Lower lobe of right lung (tissue), 2 donors: ENCODE measurements at places on chromosomes 7 and 10. TPM values are rescaled to one million over a fixed set of nuclear protein-coding genes. Genes with fewer than 3 reads are reported as not detected.

The SPACDR gene
- total RNA-seq, result 1.7 TPM

The SLC26A4 gene
- 1.0 TPM for total RNA-seq

The ANKRD7 gene
- total RNA-seq, result not detected

The OR2A1 gene
- total RNA-seq, result 0.15 TPM

The ZNF92 gene
- total RNA-seq, result 7.9 TPM

The ELN gene
- 83.3 TPM for total RNA-seq

The TEX36 gene
- total RNA-seq, result not detected

The HMX3 gene
- total RNA-seq, result not detected

The SORCS1 gene
- 0.15 TPM for total RNA-seq

The ZPBP gene
- not detected for total RNA-seq

The COX19 gene
- total RNA-seq, result 12.9 TPM

The SPDYE8 gene
- not detected for total RNA-seq

The FFAR4 gene
- 13.7 TPM for total RNA-seq

- DNase-seq, result no peak
Observed at GRCh38 chr7:80677629-80678028, 39.2 kb downstream of the CD36 start.

- no peak for DNase-seq
Observed at GRCh38 chr10:10722422-10722821, 295.2 kb upstream of the CELF2 start.

DNA sequence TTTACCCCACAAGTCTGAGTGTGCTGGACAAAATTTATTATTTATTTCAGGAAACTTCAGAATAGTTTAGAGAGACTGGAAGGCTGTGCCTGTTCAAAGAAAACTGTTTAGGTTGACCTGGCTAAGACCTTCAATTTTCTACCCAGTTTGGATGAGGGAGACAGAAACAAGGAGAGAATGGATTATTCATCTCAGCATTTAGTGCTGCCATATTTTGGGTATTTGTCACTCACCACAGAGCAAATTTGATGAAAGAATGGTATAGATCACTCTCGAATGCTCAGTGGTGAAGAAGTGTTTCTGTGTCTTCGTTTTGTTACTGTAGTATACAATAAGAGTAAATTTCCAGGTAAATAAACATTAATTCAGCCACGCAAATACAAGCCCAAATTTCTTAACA lies 71.8 kb downstream of the SEMA3C start:
- DNase-seq, result no peak

- no peak for DNase-seq
Observed at GRCh38 chr7:27312820-27313219, 70.2 kb downstream of the EVX1 start.

DNA sequence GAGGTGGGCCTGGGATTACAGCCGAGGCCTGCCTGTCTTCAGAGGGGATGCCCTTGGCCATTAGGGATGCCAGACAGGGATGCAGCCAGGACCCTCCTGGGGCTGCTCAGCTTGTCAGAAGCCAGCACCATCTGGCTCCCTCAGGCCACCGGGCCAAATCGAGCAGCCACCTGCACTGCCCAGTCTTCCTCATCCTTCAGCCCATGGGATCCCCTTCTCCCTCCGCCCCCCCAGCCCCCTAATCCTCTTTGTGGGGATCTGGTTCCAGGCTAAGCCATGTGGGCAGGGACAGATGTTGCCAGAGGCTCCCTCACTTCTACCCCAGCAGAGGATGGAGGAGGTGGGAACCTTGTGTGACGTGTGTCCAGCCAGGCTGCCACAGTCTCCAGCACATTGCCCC lies 137.4 kb upstream of the PPIF start:
- no peak for DNase-seq

DNA sequence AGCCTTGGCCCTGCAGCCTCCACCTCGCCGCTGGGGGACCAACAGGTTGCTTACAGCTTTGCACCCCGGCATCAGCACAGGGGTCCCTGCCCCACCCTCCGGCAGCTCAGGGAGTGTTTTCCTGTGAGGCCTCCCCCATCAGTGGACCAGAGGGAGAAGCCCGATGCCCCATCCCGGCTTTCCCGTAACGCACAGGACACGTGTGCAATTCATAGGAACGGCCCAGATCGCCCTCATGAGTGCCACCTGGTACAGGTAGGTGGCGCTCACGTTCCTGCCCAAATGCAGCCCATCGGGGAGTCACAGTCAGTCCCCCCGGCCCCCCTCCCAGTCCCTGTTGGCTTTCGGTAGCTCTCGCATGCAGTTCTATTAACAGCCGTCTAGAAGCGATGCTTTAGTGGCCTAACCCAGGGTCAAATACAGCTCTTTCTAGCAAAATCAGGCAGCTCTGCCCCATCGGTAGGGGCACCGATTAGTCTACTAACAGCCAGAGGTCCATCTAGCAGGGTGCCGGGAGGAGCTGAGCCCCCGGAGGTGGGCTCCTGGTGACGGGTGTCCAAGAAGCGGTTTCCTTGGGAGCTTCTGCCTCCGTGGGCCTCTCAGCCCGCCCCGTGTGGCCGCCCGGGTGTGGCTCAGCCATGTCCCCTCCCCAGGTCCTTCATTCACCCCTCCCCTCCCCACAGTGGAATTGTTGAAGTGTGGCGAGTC lies 48.4 kb upstream of the GTF2IRD1 start:
- DNase-seq, result no peak

- peak; percentile 76 for DNase-seq
Observed at GRCh38 chr7:143222782-143223181, 945 bp downstream of the TAS2R40 start.

- DNase-seq, result no peak
Observed at GRCh38 chr7:98105942-98106544, 619 bp upstream of the LMTK2 start.

DNA sequence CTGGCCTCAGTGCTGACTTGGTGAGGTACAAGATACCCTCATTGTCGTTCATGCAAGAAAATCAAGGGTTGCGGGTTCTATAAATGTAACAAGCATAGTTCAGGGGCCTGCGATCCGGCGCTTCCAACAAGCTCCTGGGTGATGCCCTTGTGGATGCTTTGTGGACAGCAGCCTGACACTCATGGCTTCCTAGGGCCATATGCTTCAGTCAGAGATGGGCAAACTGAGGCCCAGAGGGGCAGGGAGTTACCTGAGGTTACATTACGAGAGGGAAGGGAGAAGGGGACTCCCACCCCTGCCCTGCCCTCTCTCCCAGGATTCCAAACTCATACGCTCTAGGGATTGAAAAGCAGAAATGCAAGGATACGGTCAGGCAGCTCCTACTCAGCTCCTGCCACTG lies 296.3 kb upstream of the ZMIZ1 start:
- DNase-seq, result no peak

DNA sequence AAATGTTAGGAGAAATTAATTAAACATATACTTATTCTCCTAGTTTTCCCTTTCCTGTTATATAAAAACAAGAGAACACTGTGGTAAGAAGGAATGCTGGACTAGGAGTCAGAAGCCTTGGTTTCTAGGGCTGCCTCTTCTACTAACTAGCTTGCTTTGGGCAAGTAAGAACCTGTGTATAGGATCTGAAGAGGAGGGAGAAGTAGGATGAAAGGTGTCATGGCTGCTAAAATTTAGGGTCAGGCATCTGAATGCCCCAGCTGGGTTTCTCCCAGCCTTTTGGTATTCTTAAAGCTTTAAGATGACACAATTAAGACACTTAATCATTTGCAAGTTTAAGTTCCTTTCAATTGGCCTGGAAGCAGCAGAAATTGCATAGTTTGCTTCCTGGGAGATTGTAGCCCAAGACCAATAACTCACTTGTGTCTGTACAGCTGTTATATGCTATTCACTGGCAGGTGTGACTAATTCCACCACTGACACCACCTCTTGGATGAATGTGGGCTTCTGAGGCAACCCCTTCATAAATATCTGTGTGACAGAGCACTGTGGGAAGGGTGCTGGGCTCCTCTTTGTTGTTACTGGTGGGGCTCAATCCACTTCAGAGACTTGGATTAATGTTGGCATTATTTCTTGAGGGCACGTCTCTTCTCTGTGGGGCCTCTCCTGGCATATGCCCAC lies 137.2 kb downstream of the LRMDA start:
- no peak for DNase-seq

GRCh38 chr7:53541475-53541874 lies 506.0 kb downstream of the POM121L12 start:
- no peak for DNase-seq

DNA sequence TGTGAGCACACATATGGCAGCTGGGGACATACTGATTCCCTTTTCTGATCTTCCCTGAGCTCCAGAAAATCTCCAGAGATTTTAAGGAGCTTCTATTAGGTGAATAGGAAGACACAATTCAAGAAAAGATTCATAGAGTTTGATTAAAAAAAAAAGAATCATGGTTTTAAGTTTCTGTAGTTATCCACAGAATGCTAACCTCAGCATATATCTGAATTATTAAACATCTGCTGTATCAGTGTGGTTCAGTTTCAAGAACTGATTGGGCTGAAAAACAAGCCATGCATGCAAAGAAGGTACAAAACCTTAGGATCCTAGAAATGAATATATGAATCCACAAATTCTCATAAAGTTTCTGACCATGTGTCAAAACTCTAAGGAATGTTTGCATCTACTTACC lies 94.1 kb upstream of the ZNF438 start:
- DNase-seq, result no peak

GRCh38 chr10:74008212-74008731 lies 10.4 kb downstream of the VCL start:
- no peak for DNase-seq

DNA sequence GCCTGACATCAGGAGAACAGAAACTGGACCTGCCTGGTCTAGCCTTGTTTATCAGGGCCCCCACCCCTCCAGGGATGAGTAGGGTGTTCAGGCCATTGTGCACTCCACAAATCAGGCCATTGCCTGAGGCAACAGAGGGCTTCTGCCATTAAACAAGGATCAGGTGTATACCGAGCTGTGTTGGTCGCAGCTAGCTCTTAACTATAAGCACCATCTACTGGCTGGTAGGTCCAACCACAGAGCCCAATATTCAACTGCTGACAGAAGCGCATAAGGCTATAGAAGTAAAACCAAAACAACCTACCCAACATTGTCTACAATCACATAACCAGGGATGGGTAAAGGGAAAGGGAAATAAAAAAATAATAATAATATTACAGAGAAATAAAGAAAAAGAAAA lies 451.7 kb upstream of the TEX47 start:
- DNase-seq, result no peak

DNA sequence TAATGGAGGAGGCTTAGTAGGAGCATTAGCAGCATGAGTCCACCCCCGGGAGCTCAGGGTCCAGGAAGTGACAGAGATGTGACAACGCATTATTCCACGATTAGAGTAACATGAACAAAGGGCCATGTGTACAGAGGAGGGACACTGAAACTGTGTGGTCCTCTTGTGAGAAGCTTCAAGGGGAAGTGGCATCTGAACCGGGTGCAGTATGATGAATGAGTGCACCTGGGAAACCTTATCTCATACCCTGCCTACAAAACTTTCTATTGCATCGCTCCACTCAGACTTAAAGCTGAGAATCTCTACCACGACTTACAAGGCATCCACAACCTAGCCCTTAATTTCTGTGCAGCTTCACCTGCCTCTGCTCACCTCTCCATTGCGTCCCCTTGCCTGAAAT lies 115.3 kb upstream of the AMPH start:
- no peak for DNase-seq

DNA sequence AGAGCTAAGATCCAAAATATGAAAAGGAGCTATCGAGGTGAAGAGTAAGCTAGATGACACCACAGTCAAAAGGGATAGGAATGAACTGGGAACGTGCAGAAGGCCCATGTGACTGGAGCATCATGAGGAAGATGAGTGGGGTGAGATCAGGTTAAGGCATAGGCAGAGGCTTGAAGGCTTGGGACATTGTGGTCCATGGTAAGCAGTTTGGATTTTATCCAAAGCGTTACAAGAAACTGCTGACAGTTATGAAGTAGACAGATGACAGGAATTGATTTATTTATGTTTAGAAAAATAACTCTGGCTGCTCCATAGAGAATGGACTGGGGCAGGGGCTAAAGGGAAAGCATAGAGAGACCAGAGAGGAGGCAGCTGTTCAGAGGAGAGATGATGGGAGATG lies 18.1 kb upstream of the PANK1 start:
- no peak for DNase-seq
